CD14-positive monocyte (primary cell): ENCODE measurements at places on chromosomes 11 and 22.
A peak's percentile ranks its signal among the peaks of the same experiment; 100 is the strongest.

DNA sequence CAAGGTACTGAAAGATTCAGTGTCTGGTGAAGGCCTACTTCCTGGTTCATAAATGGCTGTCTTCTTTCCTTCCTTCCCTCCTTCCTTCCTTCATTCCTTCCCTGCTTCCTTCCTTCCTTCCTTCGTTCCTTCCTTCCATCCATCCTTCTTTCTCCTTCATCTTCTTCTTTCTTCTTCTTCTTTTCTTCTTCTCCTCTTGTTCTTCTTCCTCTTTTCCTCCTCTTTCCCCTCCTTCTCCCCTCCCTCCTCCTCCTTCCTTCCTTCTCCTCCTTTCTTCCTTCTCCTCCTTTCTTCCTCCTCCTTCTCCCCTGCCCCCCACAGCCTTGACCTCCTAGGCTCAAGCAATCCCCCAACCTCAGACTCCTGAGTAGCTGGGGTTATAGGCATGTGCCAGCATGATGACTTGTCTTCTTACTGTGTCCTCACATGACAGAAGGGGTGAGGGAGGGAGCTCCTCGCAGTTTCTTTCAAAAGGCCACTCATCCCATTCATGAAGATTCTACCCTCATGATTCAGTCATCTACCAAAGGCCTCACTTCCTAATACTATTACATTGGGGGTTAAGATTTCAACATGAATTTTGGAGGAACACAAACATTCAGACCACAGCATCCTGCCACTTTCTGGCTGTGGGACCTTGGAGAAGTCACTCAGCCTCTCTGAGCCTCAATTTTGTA is 22.6 kb upstream of the CCDC134 start:
- DNase-seq, result peak; percentile 95

DNA sequence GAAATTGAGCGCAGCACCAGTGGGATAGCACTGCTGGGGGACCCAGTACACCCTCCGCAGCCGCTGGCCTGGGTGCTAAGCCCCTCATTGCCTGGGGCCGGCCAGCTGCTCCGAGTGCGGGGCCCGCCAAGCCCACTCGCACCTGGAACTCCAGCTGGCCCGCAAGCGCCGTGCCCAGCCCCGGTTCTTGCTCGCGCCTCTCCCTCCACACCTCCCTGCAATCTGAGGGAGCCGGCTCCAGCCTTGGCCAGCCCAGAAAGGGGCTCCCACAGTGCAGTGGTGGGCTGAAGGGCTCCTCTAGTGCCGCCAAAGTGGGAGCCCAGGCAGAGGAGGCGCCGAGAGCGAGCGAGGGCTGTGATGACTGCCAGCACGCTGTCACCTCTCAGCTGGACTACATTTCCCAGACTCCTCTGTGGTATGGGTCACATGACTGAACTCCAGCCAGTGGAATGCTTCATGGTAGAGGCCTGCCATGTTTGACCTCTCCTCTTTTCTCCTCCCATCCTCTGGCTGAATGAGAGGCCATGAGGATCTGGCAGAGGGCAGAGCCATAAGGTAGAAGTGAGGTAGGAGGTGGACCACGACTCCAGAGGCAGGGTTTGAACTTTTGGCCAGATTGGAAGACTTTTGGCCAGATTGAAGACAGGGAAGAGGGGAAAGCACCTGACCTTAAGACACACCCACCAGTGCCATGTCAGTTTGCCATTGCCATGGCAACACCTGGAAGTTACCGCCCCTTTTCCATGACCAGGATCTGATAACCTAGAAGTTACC is 6.2 kb downstream of the MRGPRD start:
- peak; percentile 18 for DNase-seq

DNA sequence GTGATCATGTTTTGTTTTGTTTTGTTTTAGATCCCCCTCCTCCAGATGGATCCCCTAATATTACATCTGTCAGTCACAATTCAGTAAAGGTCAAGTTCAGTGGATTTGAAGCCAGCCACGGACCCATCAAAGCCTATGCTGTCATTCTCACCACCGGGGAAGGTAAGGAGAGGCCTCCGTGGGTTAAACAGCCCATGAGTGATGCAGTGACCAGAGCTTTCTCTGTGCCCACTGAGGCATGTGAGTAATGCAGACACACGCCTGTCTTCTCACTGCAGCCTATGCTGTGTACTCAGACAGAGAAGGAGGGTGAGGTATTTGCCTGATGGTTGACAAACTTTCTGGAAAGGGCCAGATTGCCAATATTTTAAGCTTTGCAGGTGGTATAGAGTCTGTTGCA is 73.7 kb upstream of the OR4B1 start:
- DNase-seq, result no peak

GRCh38 chr11:85759915-85760314 is 51.0 kb downstream of the SYTL2 start:
- DNase-seq, result no peak

GRCh38 chr22:31995046-31995445 is 48.0 kb upstream of the SLC5A1 start:
- no peak for DNase-seq

GRCh38 chr11:29657709-29658108 is 359.1 kb downstream of the KCNA4 start:
- DNase-seq, result no peak

GRCh38 chr22:39241794-39242594 is 2.8 kb downstream of the PDGFB start:
- no peak for DNase-seq

- DNase-seq, result no peak
Measured at GRCh38 chr22:45686004-45686403, 14.4 kb downstream of the ATXN10 start.

DNA sequence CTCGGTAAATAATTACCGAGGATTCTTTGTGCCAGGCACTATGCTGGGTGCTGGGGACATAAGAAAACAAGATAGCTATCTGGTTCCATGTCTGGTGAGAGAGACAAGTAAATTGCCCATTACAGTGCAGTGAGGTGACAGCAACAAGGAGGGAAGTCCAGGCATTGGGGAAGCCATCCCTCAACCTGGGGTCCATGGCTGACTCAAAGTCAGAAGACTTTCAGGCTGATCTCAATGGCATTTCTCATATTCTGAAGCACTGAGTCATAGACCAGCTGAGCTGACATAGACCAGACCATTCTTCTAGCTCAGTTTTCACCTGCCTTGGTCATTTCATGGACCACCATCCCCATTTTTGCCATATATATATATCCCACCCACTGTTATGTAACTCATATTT is 158.8 kb downstream of the TTC17 start:
- no peak for DNase-seq

DNA sequence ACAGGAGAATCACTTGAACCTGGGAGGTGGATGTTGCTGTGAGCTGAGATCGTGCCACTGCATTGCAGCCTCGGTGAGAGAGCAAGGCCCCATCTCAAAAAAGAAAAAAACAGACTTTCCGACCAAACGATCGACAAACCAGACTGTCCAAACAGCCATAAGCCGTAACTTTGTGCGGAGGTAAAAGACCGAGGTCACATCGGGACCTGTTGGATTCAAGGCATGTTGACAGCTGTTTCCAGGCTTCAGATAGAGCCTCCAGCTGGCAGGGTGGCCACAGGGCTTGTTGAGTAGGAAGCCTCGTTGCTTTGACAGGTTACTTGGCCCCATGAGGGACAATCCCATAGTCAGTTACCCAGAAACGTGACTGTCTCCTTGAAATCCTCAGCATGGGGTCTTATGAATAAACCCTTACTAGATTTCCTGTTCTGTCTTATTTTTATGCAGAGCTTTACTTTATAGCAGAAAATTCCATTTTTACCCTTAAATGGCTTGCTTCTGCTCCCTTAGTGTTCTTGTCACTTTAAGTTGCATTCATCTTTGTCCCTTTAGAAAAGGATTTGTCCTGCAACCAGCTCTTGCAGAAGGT is 22.3 kb downstream of the PPARA start:
- DNase-seq, result no peak

DNA sequence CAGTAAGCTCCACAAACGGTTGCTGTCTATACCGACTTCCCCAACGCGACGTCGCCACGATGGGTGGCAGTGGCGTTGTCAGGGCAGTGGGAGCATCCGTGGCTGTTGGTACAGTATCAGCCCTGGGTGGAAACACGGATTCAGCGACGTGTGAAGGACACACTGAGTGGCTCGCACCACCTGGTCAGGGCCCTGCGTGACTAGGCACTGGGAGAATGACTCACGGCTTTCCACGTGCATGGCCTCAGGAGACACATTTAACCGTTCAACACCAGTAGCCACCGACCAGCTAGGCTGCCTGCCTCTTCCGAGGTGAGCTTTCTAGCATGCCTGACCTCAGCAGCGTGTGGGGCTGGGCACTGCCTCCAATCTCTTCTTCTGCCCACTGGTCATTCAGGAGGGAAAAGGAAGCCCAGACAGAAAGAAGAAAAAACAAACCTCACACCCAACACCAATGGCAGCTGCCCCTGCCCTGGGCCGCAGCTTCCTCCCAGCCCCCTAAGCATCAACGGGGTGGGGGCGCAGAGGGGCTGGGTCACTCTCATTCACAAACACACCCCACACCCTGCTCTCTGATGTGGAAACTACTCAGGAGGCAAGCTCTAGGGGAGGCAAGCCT is 59.0 kb downstream of the MYH9 start:
- peak; percentile 67 for DNase-seq

DNA sequence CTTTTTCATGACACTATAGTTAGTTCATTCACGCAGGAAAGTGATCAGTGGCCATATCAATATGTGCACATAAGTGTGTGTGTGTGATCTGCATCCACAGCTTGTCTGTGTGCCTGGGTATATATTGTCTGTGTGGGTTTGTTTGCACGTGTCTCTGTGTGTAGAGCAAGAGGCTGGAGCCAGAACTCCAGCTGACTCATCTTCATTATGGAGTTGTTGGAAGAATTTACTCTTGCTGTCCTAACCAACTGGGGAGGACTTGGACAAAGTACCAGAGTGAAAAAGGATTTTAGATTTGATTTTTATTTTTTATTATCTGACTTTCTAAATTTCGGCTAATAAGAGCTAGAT is 63.9 kb downstream of the TP53I11 start:
- DNase-seq, result no peak

DNA sequence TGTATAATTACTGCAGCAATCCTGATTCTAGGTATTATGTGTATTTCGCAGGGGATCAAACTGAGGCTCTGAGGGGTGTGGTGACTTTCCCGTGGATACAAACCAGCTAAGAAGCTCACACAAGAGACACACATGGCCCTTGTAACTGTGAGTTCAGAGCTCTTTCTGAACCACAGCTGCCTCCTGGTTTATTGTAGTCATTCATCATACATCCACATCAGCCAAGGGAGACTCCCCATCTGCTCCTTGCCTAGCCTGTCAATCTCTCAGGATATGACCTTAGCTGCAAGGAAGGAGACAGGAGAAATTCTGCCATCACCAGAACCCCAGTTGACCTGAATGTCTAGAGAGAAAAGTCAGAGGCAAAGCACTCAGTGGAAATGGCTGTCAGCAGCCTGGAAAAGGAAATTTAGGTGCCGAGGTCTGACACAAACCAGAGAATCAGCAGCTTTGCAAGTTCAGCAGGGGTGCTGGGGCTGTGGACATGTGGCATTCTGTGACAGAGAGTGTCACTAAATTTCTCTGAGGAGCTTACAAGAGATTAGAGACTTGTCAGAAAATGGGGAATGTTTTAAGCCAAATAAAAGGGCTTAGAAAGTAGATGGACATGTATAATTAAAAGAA is 209.5 kb downstream of the AASDHPPT start:
- no peak for DNase-seq

DNA sequence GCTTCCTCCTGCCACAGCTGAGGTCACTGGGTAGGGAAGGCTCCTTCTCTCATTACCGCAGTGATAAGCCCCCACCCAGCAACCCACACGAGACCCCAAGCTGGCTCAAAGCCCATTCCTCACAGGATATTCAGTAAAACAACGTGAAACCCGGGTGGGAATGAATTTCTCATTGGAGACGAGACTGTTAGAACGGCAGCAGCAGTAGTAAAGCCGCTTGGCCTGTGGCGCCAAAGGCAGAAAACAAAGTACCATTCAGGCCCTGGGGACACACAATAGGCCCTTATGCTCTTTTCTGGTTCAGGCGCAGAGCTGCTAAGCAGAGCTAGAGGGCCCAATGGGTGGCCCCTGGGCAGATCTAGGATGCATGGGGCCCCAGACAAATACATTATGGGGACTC is 45.3 kb downstream of the PC start:
- no peak for DNase-seq

DNA sequence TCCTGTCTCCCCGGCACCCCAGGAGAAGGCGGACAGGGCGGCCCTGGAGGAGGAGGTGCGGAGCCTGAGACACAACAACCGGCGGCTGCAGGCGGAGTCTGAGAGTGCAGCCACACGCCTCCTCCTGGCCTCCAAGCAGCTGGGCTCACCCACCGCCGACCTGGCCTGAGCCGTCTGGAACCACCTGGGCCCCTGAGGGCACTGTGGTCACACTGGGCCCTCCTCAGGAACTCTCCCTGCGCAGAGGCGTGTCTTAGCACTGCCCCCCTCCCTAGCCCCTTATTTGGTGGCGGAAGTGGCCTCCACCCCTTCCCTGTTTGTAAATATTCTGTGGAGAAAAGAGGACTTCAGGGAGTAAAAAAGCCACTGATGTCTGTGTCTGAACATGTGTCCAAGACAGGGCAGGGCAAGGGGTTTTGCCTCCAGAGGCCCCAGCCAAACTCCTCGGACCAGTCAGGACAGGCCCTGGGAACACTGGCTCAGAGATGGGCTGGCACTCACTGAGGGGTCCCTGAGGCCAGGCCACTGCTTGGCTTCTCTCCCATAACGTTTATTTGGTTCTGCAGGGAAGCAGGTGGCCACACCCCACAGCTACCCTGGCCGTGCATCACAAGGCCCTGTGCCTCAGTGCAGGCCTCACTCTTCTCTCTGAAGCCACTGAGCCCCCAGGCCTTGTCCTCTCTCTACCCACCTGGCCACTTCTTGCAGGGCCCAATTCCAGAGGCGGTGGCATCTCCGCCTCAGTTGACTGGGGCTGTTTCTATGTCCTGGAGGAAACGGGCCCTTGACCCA is 12.0 kb downstream of the RELA start:
- no peak for DNase-seq

- DNase-seq, result no peak
Measured at GRCh38 chr11:22670830-22671229, 4.4 kb downstream of the GAS2 start.

- no peak for DNase-seq
Measured at GRCh38 chr11:69205743-69206612, 50.2 kb downstream of the SMIM38 start.
